ENCODE measurements at places on chromosomes 5 and 9.

DNA sequence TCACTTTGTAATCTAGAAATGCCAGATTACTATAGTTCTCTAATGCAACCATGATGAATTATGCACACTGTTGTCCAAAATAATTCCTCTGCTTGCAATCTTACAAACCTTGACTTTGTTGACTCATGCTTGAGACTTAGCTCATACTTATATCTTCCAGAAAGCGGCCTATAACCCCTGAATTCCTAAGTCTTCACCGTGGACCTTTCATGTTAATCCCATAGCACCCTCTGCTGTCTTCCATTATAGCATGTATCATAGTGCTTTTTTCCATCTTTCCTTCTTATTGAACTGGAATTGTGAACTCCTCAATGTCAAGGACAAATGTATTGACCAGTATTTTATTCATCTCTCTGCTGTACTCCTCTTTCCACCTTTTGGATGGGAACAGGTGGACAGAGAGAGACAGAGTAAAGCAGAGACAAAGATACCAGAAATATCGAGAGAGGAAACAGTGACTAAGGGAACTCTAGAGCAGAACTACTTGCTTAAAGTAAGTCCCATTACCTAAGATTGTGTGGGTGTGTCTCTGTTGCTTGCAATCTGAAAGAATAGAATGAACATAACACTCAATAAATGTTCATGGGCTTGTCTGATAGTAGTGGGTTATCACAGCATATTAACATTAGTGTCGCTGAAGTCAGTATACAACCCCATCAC, 110.0 kb downstream of the LURAP1L start:
- no peak for DNase-seq

- no peak for DNase-seq
These were observed 153.1 kb upstream of the RAPGEF1 start for GRCh38 chr9:131892902-131893500.

DNA sequence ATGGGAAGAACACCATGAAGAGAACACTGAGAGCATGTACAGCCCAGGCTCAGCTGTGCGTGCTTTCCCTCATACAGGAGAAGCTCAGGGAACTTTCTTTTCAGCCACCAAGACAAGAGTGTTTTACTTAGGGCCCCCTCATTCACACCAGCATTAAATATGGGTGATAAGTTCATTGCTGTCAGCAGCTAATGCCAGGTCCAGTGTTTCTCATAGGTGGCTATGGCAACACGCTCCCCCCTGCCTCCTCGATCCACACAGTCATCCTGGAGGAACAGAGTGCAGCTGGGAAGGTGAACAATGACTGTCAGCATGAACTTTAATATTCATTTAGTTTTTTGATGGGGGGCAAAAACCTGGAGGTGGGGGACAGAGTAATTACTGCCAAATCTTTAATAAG, 54.4 kb downstream of the TEX10 start:
- no peak for DNase-seq

DNA sequence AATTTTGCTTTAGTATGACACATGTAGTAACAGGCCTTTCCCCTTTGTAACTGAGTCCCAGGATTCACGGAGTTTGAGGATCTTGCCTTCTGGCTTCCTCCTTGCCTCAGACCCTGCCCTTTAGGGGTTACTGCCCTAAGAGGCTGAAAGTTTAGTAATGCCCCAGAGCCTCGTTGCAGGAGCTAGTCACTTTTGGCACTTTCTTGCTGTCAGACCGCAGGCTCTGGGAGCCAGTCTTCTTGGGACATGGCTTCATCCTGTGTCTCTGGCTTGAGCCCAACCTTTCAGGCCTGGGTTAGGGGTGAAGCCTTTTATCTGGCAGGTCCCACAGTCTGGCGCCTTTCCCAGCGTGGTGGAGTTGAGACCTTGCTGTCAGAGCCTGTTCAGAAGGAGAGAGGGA, 185.6 kb upstream of the DMRT1 start:
- no peak for DNase-seq

DNA sequence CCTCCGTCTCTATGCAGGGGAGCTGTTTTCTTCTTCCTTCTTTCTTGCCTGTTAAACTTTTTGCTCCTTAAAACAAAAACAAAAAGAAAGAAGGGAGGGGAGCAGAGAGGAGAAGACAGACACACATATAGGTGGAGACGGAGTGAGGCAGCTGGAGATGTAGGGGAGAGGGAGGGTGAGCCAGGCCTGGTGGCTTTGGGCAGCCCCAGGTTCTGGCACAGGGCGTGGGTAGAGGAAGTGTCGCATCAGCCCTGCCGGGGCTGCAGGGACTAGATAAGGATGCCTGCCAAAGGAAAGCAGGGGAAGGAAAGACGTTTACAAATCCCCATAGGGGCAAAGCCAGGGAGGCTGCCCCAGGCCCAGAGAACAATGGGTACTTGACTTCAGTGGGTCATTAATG, 38.7 kb upstream of the PTGS1 start:
- no peak for DNase-seq

- DNase-seq = no peak
These were observed 44.4 kb downstream of the SCAMP1 start for GRCh38 chr5:78404682-78405293.

DNA sequence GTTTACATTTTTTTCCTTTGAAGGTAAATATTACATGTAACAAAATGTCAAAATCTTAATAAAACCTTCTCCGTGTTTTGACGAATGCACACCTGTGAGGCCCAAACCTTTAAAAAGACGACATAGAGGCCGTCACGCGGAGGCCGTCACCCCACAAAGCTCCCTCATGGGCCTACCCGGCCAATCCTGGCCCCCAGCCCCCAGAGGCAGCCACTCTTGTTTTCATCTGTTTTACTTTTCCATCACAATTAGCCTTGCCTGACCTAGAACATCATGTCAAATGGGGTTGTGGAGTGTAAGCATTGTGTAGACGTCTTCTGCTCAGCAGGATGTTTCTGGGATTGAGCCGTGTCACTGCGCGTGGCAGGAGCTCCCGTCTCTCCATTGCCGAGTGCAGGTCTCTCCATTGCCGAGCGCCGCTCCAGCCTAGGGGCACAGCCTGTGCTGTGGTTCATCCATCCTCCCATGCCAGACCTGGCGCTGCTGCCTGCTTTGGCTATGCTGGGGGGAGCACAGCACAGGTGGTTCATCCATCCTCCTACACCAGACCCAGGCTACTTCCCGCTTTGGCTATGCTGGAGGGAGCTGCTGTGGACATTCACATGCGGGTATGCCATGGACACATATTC, 52.2 kb upstream of the IRX4 start:
- no peak for DNase-seq

DNA sequence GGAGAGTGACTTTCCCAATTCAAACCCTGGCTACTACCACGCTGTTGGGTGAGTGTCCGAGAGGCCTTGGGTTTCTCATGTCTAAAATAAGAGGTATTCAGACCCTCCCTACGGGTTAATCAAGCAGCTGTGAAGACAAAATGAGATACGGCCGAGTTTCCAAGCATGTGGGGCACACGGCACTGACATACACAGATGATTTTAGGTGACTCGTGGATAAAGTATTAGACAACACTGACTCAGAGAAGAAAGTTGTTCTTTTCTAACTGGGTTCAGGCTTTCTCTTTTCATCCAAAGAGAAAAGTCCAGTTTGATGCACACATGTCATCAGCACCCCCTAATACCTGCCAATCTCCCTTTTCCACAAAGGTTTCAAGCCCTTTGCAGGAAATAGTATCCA, 15.6 kb downstream of the FOXI1 start:
- no peak for DNase-seq

- no peak for DNase-seq
These were observed 242.6 kb downstream of the NPR3 start for GRCh38 chr5:32953694-32954093.

- DNase-seq = no peak
These were observed 139.7 kb upstream of the GDNF start for GRCh38 chr5:37979559-37979958.

DNA sequence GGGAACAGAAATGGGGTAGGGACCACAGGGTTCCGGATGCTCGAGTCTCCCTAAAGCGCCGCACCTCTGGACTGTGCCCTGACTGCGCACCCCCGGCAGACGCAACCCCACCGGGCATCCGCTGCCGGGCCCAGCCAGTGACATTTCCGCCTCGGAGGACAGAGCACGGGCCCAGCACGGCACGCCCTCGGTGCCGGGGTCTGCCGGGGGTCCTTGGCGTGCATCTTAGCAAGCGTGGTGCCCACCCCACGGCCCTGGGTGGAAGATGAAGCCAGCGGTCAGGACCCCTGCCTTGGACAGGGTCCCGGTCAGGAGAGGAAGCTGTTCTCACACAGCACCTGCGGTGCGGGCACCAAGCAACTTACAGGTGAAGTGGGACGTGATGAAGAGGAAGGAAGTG, 7.1 kb downstream of the INPP5E start:
- no peak for DNase-seq

DNA sequence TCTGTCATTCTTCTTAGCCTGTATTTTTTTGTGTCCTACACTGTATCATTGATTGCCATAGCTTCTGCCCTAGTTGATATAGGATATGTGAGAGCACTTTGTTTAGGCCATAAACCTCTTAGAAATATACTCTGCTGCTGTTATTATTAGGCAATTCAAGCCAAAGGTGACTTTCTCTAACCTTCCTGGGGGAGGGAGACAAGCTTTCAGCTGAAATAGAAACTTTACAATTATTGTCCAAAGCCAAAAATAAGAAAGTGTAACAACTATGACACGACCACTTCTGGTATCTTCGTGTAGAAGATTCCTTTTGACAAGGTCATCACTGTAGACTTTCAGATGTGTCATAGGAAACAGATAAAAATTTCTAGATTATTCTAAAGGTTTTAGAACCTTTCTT, 12.2 kb upstream of the CSNK1A1 start:
- DNase-seq = no peak

DNA sequence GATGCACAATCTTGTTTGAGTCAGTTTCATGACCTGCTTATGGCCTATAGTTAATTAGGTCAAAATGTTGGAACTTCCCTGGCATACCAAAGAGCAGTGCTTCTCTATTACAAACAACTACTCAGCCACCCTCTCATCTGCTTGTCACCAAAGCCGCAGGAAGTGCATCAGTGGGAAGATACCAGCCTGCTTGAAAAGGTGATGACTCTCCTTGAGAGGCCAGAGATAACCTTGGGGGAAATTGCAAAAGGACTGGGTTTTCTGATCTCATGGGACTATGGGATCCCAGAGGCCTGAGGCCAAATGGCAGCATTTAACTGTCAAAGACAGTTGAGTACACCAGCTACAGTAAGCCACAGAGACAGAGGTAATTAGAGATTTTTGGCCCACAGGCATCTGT, 69.9 kb downstream of the C9orf57 start:
- no peak for DNase-seq

- no peak for DNase-seq
These were observed 40.0 kb downstream of the GALNT10 start for GRCh38 chr5:154230526-154230925.

DNA sequence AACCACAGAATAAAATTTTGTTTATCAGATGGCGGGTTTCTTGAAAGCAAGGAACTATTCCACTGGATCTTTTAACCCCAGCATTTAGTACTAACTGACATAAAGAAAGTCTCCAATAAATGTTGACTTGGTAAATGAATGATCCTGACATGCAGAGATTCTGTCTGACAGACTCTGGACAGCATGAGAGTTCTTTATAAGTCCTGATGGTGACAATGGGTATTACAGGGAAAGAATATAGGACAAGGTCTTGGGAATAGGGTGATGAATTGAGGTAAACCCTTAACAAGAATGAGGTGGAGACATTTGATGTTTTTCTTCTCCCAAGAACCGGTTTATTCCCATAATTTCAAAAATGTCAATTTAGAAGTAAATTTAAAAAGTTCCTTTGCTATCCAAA, 453.9 kb downstream of the TUSC1 start:
- no peak for DNase-seq

- DNase-seq = no peak
These were observed 118.0 kb downstream of the VAV2 start for GRCh38 chr9:133874060-133874657.

DNA sequence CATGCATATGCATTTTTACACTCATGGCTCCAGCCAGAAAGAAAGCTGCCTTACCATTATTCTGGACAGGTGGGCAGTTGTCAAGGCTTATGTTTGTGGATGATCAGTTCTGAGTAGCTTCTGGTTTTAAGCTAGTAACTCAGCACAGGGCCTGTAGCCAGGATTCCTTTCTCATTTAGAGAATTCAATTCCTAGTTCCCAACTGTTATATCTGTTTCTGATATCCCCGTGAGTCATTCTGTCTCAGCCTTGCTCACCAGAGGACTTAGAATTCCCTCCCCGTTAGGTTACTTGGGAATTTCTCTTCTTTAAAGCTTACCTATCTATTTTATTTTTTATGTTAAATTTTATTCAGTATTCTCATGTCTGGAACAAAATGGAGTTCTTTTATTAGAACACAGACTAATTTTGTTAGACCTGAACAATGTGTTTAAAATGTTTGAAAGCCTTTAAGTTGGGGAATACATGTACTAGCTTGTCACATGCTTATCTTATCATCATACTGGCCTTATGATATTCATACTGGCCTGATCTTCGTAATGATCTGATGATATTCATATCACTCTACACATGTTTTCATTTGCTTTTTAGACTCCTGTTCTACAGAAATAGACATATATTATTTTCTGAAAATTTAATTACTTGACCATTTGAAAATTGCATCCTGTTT, 47.1 kb downstream of the CAST start:
- DNase-seq = no peak

- DNase-seq = no peak
These were observed 539.3 kb downstream of the ZNF608 start for GRCh38 chr5:124207118-124207517.

GRCh38 chr5:95671826-95672225, 11.0 kb downstream of the SPATA9 start:
- DNase-seq = no peak

DNA sequence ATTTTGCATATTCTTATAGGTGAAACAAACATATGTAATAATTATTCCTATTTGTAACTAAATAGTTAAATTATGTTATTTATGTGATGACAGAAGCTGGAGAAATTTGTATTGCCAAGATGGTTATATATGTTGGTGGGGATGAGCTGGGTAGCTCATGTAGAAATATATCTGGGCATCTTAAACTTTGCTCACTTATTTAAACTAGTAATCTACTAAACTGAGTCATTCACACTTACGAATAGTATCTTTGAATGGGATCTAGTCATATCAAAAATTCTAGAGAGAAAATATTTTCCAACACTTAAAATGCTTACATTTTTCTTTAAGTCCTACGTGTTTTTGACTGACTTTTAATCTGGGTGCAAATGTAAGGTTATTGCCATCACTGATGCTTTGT, 44.6 kb upstream of the EIF4EBP3 start:
- DNase-seq = no peak

DNA sequence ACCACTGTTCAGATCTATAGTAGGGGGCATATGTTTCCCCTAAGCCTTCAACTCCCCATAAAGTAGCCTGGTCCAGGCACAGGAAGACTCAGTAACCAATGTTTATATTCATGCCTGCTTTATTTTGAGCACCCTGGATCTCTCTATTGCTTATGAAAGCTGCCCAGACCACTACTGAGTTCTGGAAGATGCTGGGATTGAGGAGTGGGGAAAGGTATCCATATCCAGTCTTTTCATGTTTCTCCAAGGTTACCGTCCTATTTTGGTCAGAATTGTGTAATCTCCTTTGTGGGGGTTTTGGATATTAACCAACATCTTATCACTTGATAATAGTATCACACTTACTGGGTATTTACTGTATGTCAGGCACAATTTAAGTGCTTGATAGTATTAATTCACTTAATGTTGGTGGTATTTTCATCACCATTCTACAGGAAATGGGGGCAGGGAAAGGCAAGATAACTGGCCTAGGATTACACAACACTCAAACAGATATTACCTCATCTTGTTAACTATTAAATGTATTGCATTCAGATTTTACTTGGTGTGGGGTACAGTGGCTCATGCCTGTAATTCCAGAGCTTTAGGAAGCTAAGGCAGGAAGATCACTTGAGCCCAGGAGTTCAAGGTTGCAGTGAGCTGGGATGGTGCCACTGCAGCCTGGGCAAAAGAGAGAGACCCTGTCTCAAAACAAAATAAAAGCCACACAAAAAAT, 36.3 kb downstream of the RUSC2 start:
- no peak for DNase-seq

Measured in stimulated activated CD8-positive, alpha-beta memory T cell treated with anti-CD3 and anti-CD28 coated beads, Interleukin-7, amount 100 ng/mL, for 4 hours (primary cell).